COR-L47 (cell line): ENCODE measurements at places on chromosomes 11 and 22.

DNA sequence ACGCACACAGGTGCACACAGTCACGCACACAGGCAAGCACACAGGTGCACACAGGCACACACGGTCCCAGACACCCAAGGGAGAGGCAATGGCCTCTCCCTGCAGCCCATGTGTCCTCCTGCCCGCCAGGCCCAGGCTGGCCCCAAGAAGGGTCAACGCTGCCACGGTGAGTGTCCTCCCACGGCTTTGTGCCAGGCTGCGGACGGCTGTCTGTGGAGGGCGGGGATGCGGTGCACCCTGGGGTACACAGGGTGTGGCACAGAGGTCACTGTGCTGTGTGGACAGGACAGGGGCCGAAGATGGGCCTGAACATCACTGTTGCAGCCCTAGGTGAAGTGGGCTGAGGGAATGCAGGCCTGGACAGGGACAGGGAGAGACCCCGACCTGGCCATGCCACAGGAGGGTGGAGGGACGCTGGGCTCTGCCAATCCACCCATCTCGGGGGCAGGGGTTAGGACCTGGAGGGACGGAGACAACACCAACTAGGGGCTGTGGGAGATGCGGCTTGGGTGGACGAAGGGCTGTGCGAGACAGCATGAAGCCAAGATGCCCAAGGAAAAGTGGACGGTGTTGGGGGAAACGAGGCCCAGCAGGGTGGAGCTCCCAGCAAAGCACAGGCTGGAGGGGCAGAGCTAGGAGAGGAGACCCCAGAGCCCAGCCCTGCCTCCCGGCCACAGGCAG is 523.8 kb downstream of the BRD1 start:
- DNase-seq: no peak

DNA sequence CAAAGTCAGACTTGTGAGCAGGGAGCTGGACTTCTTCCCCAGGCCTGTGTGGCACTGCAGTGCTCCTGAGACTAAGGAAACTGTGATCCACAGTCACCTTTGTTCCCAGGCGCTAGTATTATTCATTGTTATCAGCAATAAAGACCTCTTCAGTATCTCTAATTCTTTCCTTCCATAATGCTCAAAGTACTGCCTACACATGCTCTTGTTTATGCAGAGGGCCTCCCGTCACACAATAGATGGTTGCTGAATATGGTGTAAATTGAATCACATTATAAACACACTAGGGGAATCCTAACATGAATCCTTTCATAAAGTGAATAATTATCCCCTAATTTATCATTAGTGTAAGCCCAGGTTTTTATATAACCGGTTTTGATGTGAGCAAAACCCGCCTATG is 493.3 kb downstream of the BUD13 start:
- no peak for DNase-seq

DNA sequence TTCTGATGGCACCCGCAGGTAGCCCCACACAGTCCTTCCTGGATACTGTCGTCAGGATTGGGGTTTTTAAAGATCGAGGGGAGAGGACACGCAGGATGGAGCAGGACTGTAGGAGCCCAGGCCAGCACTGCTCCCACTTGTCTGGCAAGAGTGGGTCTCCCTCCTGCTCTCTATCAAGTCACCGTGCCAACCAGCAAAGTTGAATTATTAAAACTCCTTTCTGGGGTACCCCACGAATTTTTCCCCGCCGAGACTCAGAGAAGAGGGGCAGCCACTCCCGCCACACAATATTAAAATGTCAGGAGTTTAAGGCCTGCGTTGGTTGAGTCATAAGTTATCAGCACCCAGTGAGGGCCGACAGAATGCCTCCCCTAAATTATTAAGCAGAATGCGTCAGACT is 10.1 kb downstream of the LMO1 start:
- no peak for DNase-seq

DNA sequence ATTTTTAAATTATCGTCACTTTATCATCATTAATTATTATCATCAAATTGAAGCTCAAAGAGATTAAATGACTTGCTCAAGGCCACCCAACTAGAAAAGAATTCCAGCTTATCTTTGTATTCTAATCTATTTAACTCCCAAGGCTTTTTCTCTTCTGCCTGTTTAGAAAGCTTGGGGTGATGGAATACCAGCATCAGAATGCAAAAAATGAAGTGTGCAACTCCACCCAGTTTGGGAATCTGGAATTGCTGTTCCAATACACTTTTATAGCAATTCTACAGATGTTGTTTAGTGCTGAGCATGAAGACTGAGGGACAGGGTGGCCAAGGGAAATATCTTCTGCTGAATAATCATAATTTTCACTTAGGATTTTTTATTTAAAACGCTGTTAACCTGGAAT is 97.2 kb upstream of the FIBIN start:
- no peak for DNase-seq

DNA sequence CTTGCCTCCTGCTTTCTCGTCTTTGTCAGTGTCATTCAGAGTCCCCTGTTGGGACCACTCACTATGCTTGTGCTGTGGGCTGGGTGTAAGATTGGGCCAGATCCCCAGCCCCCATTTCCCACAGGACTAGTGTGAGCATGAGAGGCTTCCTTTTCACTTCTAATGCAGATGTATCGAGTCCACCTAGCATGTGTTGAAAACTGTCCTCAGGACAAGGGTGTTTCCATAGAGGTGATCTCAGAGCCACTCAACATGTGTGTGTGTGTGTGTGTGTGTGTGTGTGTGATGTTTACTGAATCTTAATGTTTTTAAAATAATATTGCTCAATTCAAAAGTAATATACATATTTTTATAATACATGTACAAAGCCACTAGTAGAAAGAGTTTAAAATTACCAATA is 11.4 kb upstream of the CD44 start:
- DNase-seq: no peak

DNA sequence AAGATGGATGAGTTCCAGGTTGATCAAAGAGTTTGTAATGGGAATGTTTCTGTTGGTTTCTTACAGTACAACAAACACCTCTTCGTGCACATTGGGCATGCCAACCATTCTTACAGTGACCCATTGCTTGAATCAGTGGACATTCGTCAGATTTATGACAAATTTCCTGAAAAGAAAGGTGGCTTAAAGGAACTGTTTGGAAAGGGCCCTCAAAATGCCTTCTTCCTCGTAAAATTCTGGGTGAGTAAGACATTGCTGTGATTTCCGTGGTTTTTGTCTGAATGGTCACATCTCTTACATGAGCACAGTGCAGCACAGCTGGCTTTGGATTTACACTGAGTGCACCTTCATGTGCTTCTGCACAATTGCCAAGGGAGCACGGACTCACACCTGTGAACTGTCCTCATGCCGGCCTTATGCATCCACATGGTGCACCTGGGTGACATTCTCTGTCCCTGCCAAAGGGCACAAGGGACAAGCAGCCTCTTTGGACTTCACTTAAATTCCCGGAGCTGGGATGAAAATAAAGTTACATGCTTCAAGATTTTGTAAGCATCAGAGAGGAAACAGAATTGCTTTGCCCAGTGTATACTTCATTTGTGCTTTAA is 107.1 kb upstream of the RASSF10 start:
- no peak for DNase-seq

DNA sequence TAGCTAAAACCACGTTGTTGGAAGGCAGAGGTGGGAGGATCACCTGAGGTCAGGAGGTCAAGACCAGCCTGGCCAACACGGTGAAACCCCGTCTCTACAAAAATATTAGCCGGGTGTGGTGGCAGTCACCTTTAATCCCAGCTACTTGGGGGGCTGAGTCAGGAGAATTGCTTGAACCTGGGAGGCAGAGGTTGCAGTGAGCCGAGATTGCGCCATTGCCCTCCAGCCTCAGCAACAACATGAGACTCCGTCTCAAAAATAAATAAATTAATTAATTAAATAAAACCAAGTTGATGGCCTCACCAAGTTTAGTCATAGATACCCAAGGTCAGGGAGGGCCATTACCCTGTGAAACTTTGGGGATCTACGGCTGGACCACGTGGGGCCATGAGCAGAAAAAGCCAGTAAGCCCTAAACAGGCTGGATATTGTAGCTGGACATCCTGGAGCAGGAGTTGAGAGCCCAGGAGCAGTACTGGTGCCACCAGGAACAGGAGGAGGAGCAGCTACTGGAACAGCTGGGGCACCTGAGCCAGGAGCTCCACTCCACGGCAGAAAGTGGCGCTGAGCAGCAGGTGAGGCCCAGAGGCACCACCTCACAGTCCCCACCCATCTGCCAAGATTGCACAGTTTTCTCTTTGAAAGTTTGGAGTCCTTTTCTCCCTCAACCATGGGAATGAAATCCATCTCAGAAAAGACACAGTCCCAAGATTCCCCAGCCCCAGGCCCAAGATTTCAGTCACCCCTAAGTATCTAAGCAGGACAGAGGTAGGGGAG is 50.5 kb downstream of the BTG4 start:
- DNase-seq: no peak

GRCh38 chr11:47131136-47131535 is 45.5 kb downstream of the ARFGAP2 start:
- DNase-seq: no peak

DNA sequence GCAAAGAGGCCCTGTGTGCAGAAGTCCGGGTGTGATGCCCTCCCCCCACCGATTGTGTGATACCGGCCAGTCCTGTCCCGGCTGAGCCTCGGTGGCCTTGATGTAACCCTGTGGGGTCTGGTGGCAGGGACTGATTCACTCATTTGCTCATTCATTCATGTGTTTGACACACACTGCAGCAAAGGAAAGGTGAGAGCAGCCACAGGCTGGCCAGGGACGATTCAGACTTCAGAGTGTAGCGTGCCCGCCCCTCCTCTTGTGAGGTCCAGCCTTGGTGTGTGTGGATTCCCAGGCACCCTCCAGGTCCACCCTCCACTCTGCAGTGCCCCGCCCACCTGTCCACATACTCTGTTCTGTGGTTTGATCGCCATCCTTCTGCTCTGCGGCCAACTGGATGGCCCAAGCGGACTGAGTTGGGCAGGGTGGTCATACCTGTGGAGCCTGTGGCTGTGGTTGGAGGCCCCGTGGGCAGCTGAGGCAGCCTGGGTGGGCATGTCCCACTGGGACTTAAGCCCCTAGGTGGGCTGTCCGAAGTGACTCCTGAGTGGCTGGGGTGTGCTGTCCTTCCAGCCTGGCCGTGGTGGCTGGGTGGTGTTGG is 58.0 kb upstream of the CCDC188 start:
- no peak for DNase-seq

DNA sequence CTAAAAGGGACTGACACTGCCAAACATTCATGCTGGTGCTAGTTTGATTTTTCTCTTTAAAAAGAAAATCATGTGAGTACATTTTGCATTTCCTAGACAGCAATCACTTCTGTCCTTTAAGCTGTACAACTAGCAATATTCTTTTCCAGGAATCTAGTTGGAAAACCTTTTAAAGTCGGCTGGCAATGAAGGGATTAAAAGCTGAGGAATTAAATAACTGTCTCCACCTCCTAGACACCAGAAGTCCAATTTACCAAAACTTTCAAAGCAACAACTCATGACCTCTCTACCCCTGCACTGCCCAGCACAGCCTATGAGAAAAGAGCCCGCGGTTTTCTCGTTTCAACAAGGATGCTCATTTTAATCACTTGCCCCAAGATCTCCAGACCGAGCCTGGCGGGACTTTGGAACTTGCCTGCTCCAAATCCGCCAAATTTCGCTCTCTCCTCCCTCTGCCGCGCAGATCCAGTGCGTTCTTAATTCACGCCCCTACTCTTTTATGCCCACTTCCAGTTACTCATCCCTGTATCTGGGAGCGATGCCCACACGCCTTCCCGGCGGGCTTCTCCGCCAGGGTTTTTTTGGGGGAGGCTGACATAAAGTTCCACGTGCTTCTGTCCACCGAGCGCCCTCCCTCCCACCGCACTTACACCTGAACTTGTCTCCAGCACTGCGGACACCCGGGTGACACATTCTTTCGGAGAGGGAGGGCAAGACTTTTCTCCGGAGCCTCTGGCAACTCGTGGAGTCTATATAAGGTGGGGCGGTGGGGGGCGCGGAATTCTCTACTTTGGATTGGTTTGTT is 2.5 kb downstream of the MPPED2 start:
- no peak for DNase-seq

DNA sequence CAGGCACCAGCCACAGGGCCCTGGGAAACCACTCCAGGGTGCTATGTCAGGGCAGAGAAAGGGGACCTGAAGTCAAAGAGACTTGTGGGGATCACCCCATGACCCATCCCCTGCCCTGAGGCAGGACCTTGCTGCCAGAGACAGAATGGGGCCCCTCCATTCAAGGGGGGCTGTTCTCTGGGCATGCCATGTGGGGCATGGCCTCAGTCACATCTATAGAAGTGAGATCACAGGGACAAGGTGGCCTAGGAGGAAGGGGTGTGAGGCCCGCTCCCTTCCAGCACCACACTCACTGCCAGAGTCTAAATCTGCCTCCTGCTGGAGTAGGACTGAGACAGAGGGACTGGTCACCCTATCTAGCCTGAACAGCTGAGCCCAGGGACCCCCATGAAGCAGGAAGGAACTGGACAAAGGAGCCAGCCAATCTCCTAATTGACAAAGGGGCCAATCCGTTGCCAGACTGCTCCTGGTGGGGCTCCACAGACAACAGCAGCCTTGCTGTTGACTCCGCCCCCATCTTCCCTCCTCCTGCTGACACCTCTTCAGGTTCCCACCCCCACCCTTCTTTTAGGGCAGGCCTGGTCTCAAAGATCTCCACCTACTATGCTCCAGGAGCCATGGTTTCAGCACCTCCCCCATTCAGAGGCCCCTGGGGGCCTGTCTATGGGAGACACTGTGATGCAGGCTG is 26.0 kb downstream of the NEAT1 start:
- no peak for DNase-seq

DNA sequence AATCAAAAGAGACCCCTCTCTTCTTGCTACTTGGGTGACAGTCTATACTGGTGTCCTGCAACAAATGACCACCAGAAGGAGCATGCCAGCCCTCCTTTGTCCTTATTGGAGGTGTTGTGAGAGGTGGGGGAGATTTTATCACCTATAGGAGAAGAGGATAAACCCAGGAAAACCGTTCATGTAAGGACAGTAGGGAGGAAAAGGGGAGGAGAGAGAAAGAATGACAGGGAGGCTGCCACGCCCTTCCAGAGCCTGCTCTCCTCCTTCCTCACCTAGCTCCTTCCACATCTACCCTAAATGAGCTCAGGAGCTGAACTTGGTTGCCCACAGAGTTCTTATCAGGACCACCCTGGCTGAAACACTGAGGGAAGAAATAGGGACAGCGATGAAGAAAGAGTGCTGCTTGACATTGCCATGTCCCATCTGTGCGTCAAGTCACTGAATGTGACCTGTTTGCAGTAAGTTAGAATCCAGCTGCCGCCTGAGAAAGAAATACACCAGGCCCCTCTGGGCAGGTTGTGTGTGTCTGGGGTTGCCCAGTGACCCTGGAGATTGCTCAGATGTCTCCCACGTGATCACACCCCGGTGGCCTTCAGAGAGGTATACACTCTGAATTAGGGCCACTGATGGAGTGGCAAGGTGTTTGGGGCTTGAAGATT is 40.4 kb upstream of the ETS1 start:
- no peak for DNase-seq
